ENCODE measurements at places on chromosomes 5 and 9.

- no peak for DNase-seq
Observed at GRCh38 chr9:7546261-7546660, 253.3 kb downstream of the DMAC1 start.

DNA sequence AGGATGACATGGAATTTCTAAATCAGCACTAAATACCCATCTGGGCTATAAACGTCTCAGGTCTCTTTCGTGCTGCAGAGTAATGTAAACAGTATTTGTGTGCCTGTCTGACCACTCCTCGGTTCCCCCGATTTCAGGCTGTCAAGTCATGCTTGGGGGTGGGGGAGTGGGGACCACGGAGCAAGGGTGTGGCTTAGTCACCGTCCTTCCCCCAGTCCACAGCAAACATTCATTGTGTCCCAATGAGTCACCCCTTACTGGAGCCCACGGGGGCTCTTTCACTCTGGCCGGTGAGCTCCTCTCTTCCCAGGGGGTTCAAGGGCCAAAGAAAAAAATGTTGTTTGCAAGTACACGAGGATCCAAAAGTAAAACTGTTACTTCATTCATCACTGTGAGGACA is 72.4 kb upstream of the ICE1 start:
- DNase-seq, result no peak

GRCh38 chr5:14871214-14872069 is at the start of gene ANKH:
Gene ANKH (minus strand): TSS chr5:14871778. CDS start chr5:14871447, 331 bp downstream.
- DNase-seq, result no peak

- no peak for DNase-seq
Observed at GRCh38 chr5:148620696-148621095, 33.6 kb downstream of the HTR4 start.

GRCh38 chr5:53825016-53825415 is 264.6 kb downstream of the NDUFS4 start:
- no peak for DNase-seq

GRCh38 chr9:125749951-125750626 is 2.9 kb downstream of the PBX3 start:
- DNase-seq, result no peak

- no peak for DNase-seq
Observed at GRCh38 chr9:10855847-10856246, 243.0 kb upstream of the PTPRD start.

Data from esophagus muscularis mucosa (tissue), 4 donors.